Keratinocyte (primary cell): ENCODE measurements at places on chromosomes 11 and 22.

DNA sequence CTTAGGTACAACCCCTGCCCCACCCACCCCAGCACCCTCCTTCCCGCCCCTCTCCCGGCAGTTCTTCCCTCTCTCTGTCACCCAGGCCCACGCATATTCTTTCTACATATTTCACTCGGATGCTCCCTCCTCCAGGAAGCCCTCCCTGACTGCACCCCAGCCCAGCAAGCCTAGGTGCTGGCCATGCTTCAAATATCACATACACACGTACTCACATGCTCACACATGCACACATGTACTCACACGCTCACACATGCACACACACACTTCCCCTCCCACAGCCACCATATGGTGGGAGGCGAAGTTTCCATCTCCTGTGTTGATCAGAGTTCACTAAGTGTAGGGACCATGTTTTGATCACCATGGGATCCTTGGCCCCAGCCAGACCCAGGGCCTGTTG, 90.4 kb downstream of the WNT7B start:
- no peak for DNase-seq

DNA sequence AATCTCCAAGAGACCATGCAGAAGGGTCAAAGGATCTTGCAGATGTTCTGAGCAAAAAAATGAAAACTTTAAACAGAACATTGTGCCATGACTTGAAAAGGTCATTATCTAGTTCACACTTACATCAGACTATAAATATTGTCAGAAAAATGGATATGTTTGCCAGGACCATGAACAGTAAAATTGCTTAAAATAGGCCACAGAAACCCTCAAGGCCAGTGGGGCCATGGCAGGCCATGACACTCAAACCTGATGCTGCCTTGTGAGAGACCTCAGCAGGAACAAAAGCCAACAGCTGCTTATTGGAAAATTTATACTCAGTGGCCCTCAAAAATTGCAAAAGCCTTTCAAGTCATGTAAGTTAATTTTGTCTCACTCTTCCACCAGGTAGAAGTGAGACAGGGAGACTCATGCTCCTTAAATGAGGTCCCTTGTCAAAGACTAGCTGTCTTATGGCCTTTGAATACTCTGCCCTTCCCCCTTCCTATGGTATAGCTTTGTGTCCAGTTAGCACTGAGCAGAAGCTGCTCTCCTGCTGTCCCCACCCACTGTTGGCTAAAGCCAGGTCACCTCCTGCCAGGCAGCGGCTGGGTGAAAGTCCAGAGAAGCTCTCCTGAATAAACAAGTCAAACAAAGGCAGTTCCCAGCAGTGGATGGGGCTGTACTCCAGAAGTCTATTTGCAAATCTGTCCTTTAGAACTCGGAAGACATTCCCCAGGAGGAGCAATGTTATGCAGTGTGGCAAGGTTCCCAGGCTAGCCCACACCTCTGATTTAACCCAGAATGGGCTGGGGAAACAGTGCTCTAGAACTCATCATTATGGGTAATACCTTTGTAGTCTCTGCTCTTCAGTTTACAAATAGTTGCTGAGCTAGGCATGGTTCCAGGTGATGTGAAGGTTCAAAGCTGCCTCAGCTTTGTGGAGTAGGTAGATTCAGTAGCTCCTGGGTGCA, 21.4 kb downstream of the ADM start:
- DNase-seq, result no peak

DNA sequence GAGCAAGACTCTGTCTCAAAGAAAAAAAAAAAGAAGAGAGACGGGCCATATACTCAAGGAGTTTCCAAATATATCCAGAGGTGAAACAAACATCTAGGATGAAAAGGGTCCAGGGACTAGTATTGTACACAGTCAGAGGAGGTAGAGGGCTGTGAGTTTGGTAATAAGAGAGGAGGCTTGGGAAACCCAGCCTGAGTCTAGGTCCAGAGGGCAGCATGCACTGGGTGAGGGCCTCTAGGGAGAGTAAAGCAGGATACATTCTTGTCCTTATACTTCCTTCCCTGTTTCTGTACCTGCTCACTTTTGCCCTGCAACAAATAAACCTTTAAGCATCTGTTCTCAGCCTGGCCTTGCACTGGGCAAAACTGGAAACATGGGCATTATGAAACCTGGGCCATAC, 31.5 kb downstream of the STIM1 start:
- DNase-seq, result no peak

DNA sequence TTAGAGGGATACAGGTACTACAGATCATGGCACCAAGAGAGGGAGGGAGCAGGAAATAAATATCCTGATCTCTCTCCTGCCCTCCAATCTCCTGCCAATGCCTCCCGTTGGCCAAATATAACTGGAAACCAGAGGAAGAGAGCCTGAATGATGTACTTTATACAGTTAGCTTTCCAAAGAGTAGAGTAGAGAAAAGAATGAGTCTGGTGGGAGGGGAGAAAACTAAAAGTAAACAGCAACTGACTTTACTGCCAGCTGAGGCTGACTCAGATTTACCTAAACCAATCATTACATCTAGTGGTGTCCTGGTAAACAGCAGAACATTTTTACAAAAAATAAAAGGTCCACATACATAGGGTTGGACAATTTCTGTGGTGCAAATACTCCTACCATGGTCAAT, 5.1 kb downstream of the MPZL3 start:
- DNase-seq, result no peak

DNA sequence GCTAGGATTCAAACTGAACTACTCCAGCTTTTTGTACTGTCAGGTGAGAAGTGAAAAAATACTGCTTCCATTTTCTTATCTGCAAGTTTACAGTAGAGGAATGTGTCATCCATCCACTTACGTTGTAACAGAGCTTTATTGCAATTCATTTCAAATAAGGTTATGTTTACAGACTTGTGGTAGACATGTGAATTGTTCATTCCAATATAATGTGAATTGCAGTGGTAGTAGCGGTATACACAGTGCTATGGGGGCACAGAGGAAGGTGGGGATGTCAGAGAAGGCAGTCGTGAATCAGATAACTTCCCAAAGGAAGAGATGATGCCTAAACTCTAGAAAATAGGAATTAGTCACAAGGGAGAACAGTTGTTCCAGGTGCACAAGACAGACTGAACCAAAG, 42.5 kb downstream of the CEP57 start:
- DNase-seq, result no peak

DNA sequence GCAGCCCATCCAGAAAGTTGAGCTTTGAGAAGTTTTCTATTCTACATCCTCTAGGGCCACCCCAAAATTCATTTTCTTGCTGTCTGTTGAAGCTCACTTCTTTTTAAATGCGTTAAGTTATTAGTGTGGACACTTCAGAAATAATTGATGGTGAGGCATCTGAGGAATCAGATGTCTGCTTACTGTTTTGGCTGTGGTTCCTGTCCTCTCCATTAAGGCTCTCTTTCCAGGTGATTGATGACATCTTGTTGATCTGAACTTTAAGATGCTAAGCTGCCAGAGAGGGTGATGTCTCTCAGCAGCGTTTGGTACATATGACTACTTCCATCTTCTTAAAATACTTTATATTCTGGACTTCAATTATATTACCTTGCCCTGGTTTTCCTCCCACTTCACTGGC, 45.2 kb downstream of the FAT3 start:
- DNase-seq, result no peak

- DNase-seq, result no peak
Measured at GRCh38 chr11:35330156-35330889, 89.0 kb downstream of the SLC1A2 start.

DNA sequence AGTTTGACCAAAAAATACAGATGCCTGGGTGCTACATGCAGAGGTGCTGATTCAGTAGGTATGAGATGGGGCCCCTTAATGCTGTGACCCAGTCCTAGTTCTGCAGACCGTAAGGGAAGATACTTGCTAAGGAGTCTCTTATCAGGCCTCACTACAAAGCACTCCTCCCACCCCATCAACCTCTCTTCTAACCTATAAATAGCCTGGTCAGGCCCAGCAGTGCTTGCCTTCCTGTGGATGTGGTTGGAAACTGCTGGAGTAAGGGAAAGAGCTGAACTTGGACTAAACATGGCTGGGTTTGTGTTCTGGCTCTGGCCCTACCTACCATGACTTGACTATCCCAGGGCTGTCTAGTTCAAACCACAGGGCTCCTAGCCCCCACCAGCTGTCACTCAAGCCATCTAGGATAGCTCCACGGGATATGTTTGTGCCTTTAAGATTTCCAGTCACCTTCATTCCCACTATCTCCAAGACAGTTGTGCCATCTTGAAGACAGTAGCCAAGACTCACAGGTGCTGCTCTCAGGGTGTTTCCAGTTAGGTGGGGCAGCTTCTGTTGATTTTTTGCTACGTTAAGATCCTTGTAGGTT, 9.5 kb upstream of the DKK3 start:
- no peak for DNase-seq

DNA sequence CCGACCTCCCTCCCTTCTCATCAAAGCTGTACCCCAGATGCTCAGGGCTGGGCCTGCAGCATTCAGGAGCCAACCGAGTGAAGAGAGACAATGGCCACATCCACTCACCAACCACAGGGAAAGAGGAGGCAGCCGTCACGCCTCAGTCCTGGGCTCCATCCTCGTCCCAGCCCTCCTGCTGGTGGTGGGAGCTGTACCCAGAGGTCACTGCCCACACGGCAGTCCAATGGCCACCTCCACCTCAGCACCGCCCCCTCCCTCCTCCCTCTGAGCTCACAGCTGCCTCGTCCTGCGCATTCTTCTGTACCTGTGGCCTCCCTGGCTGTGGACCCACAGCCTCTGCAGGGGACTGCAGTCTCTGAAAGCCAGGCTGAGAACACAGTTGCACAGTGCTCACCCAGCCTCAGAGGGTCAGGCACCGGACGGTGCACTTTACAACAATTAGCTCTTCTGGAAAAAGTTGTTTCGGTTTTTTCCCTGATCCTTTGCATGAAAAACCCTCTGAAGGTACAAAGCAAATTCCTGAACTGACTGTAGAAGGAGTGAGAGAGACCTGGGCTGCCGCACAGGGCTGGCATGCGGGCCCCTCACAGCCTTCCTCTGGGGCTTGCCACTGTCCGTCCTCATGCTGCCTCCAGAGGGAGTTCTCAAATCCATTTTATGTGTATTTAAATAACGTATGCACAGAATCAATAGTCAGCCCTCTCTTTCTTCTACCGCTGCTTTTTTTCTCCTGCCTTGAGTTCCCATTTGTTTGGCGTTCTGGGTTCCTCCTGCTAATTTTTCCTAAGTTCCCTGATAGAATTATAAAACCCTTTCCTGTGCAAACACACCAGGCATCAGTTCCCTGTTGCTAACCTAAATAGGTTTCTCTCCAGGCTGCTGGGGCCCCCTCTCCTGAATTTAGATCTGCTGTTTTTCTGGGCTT, 52.7 kb downstream of the PHF21B start:
- DNase-seq, result no peak

DNA sequence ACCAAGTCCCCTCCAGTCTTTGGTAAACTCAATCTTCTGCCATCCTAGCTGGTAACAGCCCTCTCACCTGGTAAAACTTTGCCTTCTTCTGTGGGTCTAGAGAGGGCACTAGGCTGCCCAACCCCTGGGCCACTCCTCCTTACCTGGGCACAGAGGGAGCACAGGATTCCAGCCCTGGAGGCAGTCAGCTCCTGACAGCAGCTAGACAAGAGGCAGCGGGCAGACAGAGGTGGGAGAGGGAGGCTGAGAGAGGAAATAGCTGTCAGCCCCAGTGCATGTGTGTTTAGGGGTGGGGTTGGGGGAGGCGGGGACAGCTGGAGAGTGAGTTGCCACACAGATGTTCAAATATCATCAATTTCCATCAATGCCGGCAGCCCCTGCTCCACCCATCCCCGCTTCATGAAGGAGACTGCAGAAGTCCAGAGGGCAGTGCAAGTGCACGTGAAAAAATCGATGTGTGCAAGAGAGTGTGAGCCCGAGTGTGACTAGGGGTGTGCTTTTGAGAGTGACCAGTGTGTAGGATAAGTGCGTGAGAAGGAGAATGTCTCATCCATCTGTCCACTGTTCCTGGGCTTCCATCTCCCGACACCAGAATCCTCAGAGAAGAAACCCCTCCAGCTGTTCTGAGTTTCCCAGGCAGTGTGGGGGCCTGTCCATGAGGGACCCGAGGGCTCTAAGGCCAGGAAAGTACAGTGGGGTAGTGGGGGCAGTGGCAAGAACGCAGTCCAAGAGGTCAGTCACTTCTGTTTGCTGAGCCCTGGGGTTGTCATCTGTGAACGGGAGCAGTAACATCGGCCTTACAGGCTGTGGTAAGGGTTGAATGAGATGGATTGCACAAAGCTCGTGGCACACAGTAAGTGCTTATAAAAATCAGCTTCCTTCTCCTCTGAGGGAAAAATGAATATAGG, at the start of gene PTGDR2:
Gene PTGDR2, minus strand, starts transcription at position 225 of the 908 bp plus-strand sequence. CDS start 2,228 bp downstream, outside the sequence.
- no peak for DNase-seq

DNA sequence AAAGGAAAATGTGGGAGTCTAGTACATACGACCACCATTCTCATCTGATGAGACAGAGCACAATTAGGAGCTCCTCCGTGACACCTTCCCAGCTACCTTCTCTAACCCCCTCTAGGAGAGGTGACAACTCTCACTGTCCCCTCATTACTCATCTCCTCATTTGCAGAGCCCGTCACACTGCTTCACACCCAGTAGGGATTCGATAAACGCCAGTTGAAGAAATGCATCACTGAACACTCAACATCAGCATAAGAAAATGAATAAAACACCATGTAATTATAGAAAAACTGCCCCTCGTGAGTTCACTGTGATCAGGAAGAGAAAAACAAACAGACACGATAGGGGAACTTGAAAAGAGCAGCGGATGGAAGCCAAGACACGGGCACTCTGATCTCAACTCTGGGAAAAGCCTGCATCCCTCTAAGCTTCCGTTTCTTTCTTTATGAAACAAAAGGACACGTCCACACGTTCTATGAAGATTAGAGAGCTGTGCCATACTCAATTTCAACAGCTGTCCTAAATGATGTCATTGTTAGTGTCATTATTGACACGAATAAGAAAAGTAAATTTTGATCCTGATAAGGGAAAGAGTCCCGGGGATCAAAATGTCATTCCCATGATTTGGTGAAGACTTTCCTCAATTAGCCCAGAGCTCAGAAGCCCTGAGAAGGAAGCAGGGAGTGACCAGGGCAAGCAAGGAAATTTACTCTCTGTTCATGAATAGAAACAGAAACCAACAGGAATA, 356.9 kb downstream of the LARGE1 start:
- DNase-seq, result no peak

DNA sequence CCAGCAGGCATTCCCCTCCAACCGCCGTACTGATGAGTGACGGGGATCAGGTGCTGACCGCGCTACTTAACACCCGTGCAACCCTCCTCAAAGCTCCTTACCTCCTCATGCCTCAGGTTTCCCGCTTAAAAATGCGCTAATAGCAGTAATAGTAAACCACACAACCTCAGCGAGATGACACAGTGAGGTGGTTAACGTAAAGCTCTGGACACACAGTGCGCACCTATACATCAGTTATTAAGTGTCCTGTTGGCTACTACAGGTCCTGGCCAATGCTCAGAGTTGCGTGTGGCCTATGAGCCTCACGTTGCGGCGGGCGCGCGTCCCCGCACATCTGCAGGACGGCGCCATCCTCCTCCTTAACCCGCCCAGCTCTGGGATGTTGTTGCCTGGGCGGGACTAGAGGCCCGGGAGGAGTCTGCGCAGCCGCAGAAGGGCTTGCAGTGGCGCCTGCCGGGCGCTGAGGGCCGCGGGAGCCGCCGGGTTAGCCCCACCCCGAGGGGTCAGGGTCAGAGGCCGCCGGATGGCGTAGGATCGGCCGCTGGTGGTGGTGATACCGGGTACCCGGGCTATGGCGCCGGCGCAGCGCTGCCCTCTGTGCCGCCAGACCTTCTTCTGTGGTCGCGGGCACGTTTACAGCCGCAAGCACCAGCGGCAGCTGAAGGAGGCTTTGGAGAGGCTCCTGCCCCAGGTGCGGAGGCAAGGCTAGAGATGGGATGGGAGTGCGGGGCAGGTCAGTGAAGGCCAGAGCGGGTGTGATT, at the start of gene CENATAC:
Gene CENATAC, plus strand, starts transcription at position 512 of the 761 bp plus-strand sequence. Its CDS starts 60 bp downstream, at position 572.
- no peak for DNase-seq
